ENCODE measurements at places on chromosomes 11 and 22. TPM values are rescaled to one million over a fixed set of nuclear protein-coding genes. Genes with fewer than 3 reads are reported as not detected.

DNA sequence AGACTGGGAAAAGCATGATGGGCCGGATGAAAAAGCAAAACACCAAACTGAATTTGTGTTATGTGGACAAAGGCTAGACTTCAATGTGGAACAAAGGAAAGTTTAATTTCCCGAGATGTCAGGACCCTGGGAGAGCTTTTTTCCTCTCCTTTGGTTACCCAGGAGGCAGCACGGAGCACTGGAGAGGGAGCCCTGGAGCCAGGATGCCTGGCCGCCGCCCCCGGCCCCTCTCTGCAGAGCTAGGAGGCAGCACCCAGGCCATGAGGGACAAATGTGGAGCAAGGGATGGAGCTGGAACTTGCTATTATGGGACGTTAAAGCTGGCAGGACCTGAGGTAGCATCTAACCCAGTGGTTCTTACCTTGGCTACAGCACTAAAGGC, 108.9 kb downstream of the MORC2 start:
- no peaks in the 10 kb centered on the region for H3K4me1 ChIP-seq
- no peak for DNase-seq
- no peak overlapping the region for H3K4me3 ChIP-seq
- H3K36me3 ChIP-seq, result peaks cover under 1% of the 10 kb centered on the region
- H3K27me3 ChIP-seq, result no peaks in the 10 kb centered on the region
- no peak overlapping the region for H3K27ac ChIP-seq

Gene C11orf91
- total RNA-seq, result not detected

DNA sequence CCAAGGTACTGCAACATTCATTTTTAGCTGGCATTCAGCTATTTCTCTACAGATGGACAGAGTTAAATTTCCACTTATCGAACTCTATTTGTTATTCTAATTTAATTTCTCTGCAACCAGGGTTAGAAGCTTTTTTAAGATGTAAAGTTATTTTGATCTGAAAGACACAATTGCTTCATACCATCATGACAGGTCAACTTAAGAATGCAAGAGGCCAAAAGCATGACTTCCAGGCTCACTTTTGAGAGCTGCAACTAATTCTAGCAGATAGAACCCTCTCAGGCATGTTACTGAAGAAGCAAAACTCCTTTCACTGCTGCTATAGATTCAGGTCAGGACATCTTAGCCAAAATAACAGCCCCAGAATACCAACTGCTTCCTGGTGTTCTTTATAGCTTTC, 86.5 kb upstream of the GALNT18 start:
- H3K27ac ChIP-seq, result no peak overlapping the region
- no peak overlapping the region for H3K4me3 ChIP-seq
- H3K36me3 ChIP-seq, result no peaks in the 10 kb centered on the region

DNA sequence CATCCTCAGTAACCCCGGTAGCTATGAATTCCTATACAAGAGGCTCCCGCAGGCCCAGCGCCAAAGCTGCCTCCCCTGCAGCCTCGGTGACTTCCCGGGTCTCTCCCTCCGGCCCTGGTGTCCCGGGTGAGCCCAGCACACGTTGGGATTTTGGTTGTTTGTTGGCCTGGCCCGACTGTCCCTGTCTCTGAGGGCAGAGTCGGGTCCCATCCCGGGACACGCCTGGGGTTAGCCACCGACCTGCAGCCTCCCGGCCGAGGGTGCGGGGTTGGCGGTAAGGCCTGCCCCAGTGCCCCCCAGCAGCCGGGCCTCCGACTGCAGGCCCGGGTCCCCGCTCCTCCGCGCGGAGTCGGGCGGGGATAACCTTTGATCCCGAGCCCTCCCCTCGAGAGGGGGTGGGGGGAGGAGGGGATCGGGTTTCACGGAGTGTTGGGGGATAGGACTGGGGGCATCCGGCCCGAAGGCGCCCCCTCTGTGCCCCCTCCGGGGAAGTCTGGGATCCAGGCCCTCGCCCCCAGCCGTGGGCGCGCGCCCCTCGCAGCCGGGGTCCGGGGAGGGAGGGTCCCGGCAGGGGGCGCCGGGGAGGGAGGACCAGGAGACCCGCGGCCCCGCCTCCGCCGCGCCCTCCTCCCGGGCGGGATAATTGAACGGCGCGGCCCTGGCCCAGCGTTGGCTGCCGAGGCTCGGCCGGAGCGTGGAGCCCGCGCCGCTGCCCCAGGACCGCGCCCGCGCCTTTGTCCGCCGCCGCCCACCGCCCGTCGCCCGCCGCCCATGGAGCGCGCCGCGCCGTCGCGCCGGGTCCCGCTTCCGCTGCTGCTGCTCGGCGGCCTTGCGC, at the start of gene FBLN1:
FBLN1 (plus strand) TSS at position 669 of the 835 bp plus-strand sequence; CDS start at position 772, 103 bp downstream.
- no peaks in the 10 kb centered on the region for H3K36me3 ChIP-seq
- H3K27me3 ChIP-seq, result peaks cover 36% of the 10 kb centered on the region
- DNase-seq, result no peak

Gene COPB1
- 98.0 TPM for total RNA-seq

GRCh38 chr22:40040927-40041326, 46.2 kb downstream of the FAM83F start:
- no peak for DNase-seq
- peaks cover 19% of the 10 kb centered on the region for H3K27me3 ChIP-seq
- H3K4me3 ChIP-seq, result no peak overlapping the region

Gene FOLR1
- total RNA-seq, result not detected

Gene KCNA4
- total RNA-seq, result not detected

Gene ABCC8
- not detected for total RNA-seq

- no peak overlapping the region for H3K27ac ChIP-seq
- H3K27me3 ChIP-seq, result no peaks in the 10 kb centered on the region
- no peaks in the 10 kb centered on the region for H3K36me3 ChIP-seq
Measured at GRCh38 chr11:42195289-42196013, 736.0 kb upstream of the LRRC4C start.

Gene ADM2
- 8.8 TPM for total RNA-seq

DNA sequence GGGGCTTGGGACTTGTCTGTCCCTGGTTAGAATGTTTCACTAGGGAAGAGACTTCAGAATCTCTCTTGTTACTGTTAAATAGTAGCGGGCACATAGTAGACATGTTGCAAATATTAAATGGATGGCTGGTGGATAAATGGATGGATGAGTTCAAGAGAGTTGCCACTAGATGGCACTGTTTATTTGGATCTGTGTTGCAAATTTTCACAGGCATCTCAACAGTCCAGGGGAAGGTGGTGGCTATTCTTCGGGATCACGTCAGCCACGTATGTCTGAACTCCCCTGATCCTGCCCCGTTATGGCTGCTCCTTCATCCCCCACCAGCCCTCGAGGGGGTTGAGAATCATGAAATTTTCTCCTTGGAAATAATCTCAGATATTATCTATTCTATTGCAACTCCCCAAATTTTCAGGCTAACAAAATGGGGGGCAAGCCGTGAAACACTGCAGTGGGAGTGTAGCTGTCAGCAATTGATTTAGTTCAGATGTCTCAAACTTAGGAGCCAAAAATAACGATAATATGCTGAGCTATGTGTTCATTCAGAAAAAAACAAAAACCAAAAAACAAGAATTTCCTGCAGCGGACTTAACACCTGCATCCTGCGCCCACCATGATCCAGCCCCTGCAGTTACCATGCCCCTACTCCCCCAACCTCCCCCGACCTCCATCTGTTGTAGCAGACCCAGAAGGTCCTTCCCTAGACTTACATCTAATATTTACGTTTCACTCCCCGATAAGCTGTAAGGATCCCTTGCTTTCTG, 29.1 kb upstream of the BIRC3 start:
- no peak for DNase-seq
- no peaks in the 10 kb centered on the region for H3K36me3 ChIP-seq
- no peak overlapping the region for H3K4me3 ChIP-seq
- no peak overlapping the region for H3K27ac ChIP-seq
- H3K4me1 ChIP-seq, result peaks cover 17% of the 10 kb centered on the region

Gene USP2
- 0.53 TPM for total RNA-seq

GRCh38 chr11:87022738-87023137, 15.0 kb upstream of the TMEM135 start:
- H3K27ac ChIP-seq, result no peak overlapping the region
- peaks cover 3% of the 10 kb centered on the region for H3K27me3 ChIP-seq
- no peak for DNase-seq
- H3K36me3 ChIP-seq, result no peaks in the 10 kb centered on the region

DNA sequence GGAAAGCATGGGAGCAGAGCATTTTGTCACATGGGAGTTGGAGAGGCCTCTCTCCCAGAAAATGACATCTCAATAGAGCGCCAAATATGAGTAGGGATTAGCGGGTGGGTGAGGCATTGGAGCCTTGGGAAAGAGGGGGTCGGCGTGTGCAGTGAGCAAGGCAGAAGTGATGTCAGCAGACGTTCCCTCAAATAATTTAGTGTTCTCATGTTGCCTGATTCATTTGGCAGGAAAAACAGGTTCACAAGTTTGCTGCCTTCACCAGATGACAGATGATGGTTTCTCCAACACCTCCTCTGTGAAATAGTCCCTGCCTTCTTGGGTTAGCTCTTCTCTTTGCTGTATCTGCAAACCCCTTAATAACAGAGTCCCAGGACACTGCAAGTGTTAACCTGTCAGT, 118.5 kb upstream of the ARHGAP20 start:
- H3K4me3 ChIP-seq, result no peak overlapping the region
- H3K4me1 ChIP-seq, result peaks cover 2% of the 10 kb centered on the region
- no peak for DNase-seq
- no peak overlapping the region for H3K27ac ChIP-seq

Gene TSSK2
- total RNA-seq, result not detected

DNA sequence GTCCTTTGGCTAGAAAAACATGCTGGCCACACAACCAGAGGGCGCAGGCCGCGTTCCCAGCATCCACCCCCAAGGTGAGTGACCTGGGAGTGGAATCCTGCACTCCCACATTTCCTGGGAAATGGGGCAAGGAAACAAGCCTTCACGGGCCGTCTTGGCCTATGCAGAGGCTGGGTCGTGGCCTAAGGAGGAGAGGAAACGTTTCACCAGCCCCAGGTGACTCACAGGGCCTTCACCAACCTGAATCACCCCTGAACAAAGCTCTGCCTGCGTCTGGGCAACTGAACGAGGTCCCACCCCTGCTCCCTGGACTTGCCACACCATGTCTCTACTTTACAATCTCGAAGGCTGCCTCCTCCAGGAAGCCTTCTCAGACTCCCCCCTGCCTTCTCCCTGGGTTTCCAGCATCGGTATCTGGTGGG, 13.2 kb downstream of the MYH9 start:
- DNase-seq, result peak; percentile 60
- H3K4me1 ChIP-seq, result peaks cover 97% of the 10 kb centered on the region
- H3K27ac ChIP-seq, result peak overlapping the region; percentile 84
- peak overlapping the region; percentile 45 for H3K4me3 ChIP-seq
- peaks cover 85% of the 10 kb centered on the region for H3K36me3 ChIP-seq

DNA sequence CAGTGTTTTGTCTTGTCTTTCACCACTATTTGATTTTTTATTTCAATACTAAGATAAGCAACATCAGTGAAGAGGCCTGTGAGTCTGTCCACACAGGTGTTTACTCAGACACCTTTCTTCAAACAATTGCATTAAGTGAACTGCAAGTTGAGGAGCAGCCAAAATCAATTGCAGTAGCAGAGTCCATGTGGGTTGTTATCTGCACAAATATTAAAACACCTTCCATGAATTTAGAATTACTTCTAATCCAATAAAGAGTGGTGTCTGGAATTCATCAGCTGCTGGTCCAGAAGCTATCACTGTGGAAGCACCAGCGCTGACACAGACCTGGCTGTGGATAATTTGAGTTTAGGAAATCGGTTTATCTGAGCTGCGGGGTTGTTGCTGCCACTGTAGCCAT, 83.5 kb upstream of the FAT3 start:
- DNase-seq, result no peak
- H3K4me1 ChIP-seq, result no peaks in the 10 kb centered on the region
- H3K27ac ChIP-seq, result no peak overlapping the region
- no peak overlapping the region for H3K4me3 ChIP-seq
- no peaks in the 10 kb centered on the region for H3K36me3 ChIP-seq
- no peaks in the 10 kb centered on the region for H3K27me3 ChIP-seq

DNA sequence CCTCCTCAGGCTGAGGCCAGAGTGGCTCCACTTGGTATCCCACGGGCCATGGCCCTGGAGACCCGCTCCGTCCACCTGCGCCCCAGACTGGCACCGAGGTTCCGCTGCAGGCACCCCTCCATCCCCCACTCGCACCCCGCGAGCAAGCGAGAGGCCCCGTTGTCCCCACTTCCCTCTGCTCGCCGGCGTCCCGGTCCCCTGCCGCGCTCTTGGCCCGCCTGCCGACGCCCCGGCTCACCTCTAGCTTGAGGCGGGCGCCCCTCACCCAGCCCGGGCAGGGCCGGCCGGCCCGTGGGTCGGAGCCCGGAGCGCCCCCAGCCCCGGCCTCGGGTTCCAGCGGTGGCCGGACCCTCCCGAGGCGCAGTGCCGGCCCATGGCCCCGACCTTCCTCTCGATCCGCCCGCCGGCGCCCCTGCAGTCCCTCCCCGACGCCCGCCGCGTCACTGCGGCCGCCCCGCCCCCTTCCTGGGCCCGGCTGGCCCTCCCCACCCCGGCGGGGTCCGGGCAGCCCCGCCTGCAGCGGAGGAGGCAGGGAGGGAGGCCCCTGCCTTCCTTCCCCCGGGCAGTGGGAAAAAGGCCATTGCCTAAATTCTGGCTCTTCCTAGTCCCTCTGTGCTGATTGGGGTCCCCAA, at the start of gene PITPNM1:
PITPNM1 (minus strand) TSS at position 414 of the 632 bp plus-strand sequence. CDS start 1,183 bp downstream, outside the sequence.
- peak within 1 kb of the TSS; percentile 90 for H3K27ac ChIP-seq
- H3K4me1 ChIP-seq, result peaks cover 57% of the 10 kb centered on the region
- DNase-seq, result peak; percentile 82
- peaks cover 44% of the 10 kb centered on the region for H3K36me3 ChIP-seq
- H3K4me3 ChIP-seq, result peak within 1 kb of the TSS; percentile 93

Gene HTATIP2
- 48.6 TPM for total RNA-seq

Measured in activated CD4-positive, alpha-beta memory T cell treated with anti-CD3 and anti-CD28 coated beads, Interleukin-2, amount 10 ng/mL, durations not matched to agents 7 days and 5 days (primary cell).